ENCODE measurements at places on chromosomes 5 and 9. TPM values are rescaled to one million over a fixed set of nuclear protein-coding genes. Genes with fewer than 3 reads are reported as not detected.

DNA sequence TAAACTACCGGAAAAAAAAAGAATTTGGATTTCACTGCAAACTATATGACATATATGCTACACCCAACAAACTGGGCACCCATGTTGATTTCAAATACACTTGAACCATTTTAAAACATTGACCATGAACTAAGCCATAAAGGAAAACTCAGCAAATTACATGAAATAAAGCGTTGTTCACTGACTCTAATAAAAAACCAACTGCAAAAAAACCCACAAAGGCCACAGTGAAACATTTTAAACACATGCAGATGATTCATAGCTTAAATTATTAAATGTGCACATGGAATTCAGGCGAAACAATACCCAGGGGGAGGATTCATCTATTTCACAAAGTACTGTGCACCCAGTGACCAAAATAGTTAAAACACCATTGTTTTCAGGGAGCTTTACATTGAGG is 33.3 kb downstream of the MTRR start:
- no peak for DNase-seq

DNA sequence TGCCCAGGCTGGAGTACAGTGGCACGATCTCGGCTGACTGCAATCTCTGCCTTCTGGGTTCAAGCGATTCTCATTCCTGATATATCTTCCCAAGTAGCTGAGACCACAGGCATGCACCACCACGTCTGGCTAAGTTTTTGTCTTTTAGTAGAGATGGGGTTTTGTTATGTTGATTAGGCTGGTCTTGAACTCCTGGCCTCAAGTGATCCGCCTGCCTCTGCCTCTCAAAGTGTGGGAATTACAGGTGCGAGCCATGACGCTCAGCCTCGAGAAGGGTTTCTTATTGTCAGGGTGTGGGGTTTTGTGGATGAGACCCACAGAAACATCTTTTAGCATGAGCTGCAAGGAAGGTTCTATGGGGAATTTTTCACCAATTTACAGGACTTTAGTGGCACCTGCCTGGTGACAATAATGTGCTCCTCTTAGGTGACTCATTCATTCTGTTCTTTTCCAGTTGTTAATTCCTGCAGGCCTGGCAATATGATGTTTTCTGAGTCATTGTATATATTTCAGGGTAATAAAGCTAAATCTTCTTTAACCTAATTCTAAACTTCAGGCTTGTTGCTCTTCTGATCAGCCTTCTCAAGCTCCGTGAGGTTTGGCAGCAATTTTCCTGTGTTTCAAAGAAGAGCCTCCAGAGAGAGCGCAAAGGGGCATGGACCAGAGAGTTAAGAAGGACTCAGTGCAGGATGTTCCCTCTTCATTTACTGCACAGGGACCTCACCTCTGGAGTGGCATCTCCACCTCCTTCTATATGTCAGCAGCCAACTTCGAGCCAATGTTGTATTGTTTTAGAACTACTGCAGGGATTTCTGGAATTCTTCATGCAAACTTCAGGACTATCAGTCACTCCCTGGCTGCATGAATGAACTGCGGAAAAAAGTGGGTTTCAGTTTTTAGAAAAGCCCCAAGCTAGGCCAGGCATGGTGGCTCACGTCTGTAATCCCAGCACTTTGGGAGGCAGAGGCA is 77.8 kb upstream of the ZNF618 start:
- no peak for DNase-seq

- no peak for DNase-seq
These were observed 20.3 kb downstream of the PAIP2 start for GRCh38 chr5:139361835-139362429.

- no peak for DNase-seq
These were observed 14.9 kb downstream of the BRD3OS start for GRCh38 chr9:134040176-134040565.

GRCh38 chr5:103894882-103895281 is 332.3 kb upstream of the NUDT12 start:
- DNase-seq, result no peak

- DNase-seq, result no peak
These were observed 172.7 kb downstream of the GADD45G start for GRCh38 chr9:89777544-89777943.

DNA sequence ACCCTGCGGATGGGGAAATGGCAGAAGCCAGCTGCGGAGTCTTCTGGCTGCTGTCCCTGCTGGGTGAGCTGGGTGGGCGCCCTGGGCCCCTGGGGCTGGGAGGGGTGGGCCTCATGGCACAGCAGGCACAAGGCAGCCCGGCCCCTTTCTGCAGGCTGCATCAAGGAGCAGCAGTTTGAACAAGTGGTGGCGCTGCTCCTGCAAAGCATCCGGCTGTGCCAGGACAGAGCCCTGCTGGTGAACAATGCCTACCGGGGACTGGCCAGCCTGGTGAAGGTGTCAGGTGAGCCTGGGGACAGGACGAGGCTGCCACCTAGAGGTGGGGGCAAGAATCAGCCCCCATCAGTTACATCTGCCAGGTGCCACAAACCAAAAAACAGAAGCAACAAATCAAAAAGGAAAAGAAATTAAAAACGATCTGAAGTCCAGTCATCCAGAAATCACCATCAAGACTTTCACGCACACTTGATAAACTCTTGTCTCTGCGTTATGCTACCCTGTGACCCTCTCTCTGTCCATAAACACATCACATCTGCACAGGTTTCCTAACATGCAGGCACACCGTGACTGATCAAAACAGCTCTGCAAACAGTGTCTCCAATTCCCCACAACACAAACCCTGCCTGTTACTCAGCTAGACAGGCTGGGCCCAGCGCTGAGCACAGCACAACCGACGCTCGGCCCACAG is 13.9 kb downstream of the REXO4 start:
- DNase-seq, result peak; percentile 21

- DNase-seq, result no peak
These were observed 63.4 kb upstream of the SREK1 start for GRCh38 chr5:66080664-66081063.

DNA sequence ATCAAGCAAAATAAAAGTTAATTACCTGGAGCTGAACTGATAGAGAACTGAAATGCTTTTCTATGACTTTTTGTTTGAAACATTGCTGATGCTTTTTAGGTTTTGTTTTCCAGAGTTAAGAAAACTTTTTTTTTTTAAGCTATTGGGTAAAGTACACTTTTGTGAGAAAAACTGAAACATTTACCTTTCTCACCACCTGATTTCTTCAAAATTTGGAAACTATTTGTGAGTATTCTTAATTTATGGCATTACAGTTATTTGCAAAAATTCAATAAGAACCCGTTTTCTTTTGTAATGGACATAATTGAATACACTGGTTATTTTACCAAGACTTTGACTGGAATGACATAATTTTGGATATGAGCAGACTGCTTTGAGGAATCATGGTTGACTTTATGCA is 6.6 kb downstream of the C9orf153 start:
- no peak for DNase-seq

DNA sequence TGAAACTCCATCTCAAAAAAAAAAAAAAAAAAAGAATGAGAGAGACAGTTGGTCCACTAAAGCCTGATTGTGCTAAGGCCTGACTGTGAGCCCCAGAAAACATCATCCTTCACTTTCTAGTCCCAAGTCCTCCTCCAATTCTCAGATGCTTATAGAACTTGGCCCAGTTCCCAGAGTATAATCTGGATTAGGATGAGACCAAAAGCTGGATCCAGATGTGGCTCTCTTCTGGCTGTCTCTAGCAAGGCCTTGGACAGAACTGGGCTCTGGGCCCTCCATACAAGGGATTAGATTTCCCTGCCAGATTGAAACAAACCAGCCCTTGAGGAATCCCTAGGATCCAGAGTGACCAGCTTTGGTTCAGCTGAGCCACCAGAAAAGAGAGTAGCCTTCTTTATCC is 98.4 kb upstream of the ZNF366 start:
- DNase-seq, result no peak

DNA sequence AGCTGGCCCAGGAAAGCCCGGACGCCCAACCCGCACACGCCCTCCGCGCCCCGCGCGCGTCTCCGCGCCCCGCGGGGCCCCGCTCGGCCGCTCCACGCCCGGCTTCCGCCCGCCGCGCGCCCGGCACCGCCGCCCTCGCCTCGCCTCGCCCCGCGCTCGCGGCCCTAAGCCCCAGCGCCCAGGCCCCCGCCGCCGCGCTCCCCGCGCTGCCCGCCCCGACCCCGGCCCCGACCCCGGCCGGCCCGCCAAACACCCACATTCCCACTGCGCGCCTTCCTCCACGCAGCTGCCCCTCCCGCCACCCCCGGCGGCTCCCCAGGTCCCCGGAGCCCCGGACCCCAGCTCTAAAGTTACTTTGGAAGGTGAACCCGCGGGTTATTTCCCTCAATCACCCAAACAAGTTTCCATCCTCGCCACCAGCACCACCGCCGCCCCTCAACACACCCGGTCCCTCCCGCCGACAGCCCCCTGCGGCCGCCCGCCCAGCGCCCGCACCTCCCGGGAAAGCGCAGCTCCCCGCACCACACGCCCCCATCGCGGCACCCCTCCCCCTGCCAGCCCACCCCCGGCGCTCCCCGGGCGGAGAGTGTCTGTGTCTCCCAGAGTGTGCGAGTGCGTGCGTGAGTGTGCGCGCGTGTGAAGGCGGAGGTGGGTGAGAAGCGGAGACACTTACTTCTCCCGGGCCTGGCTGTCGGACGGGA is 439 bp downstream of the SSBP2 start:
- no peak for DNase-seq

DNA sequence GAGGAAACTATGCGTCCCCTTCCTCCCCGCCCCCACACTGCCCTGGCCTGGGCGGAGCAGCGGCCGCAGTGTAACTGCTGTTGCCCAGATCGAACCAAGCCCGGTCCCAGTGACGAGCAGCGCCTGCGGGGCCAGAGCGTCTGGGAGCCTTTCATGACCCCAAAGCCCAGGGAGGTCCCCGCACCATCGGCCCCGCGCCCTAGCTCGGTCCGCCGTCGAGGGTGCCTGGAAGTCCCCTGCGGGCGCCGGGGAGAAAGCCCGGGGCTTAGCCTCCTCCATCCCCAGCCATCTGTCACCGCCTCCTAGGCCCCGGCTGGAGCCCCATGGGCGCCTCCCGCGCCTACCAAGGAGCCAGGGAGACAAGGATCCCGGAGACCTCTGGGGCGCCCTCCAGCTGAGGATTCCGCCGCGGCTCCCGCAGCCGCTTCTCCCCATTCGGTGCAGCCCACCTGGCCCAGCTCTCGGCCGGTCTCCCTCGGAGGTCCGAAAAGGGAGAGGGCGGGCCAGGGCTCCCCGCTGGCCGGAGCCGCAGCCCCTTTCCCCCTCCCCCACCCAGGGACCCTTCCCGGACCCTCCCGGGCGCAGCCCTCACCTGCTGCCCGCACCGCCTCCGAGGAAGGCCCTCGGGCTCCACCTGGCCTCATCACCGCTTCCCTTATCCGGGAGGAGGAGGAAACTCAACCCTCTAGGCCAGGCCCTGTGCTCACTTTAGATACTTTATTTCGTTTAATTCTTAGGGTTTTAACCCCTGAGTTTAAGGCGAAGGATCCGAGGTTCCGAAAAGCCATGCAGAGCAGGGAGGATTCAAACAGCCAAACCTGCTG is 45.6 kb downstream of the APTX start:
- no peak for DNase-seq

DNA sequence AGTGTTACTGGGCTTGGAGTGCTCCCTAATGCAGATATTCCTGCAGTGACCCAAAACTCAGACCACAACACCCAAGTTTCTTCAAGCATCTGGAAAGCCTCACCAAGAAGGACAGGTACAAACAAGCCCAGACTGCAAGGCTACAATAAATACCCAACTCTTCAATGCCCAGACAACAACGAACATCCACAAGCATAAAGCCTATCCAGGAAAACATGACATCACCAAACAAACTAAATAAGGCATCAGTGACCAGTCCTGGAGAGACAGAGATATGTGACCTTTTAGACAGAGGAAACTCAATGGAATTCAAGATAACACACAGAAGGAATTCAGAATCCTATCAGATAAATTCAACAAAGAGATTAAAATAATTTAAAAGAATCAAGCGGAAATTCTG is 605.6 kb downstream of the PDE4D start:
- DNase-seq, result no peak

DNA sequence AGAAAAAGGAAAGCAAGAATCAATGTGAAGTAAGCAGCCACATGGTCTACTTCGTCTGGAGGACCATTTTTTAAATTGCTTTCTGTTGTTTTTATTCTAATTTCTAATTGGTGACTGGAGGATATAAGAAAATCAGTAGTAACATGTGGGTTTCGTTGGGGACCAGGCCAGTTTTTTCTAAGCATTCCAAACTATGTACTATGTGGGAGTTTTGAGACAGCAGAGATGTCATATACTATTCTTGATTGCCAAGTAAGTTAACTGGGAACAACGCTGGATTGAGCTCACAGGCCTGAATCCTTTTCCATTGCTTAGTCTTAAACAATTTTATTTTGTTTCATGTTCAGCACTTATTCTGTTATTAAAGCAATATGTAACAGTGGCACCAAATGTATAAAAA is 225.7 kb downstream of the TMEM167A start:
- DNase-seq, result no peak

DNA sequence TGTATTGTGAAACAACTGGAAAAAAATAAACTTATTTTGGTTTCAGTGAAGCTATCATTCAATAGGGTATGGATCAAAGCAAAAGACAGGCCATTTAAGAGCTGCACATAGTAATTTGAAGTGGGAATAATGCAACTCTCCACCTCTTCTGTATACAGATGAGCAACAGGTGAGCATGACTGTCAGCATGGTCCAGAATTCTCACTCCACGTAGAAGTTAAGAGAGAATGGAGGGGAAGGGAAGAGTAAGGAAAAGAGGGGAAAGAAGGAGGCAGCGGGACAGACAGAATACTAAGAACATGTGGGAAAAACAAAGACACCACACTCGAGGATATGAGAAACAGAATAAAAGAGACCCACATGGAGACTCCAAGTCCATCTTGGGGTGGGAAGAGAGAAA is 396.1 kb upstream of the GRIA1 start:
- DNase-seq, result no peak

GRCh38 chr5:147234239-147234824 is 494 bp upstream of the STK32A start:
- no peak for DNase-seq

GRCh38 chr5:103582364-103582763 is 19.8 kb upstream of the NUDT12 start:
- DNase-seq, result peak; percentile 62

DNA sequence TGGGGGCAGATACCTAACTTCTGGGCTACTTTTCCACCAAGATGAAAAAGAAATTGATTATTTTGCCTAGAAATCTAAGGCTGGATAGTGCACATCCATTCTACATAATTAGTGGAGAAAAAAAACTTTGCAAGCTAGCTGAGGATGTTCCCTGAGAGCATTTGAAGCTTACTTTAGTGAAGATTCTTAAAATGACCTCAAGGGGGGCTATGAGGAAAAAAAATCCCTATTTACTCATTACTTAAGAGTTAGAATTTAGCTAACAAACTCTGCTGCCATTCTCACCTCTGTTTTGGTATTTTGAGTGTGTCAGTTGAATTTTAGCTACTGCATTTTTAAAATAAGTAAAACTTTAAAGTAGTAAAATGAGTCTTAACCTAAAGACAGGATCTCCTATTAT is 9.2 kb upstream of the FGF10 start:
- DNase-seq, result no peak

GRCh38 chr9:106689089-106689488 is 173.9 kb upstream of the ZNF462 start:
- DNase-seq, result no peak

GRCh38 chr9:96875461-96876142 is 21.3 kb upstream of the ZNF782 start:
- peak; percentile 67 for DNase-seq

ATOX1 gene
- total RNA-seq, result 46.2 TPM

DNAH5 gene
- 0.82 TPM for total RNA-seq

PTGR1 gene
- total RNA-seq, result 328 TPM

OR13C5 gene
- not detected for total RNA-seq

IGFBPL1 gene
- total RNA-seq, result 2.1 TPM

FBP2 gene
- total RNA-seq, result not detected

PDLIM7 gene
- total RNA-seq, result 24.3 TPM

FOXD4L3 gene
- total RNA-seq, result not detected

LCN12 gene
- total RNA-seq, result 1.2 TPM

RHOBTB3 gene
- 148 TPM for total RNA-seq

IFNB1 gene
- total RNA-seq, result not detected

SPINK13 gene
- total RNA-seq, result 2.8 TPM

Data from NCI-H460 (cell line).